ENCODE measurements at places on chromosomes 13 and 19.

DNA sequence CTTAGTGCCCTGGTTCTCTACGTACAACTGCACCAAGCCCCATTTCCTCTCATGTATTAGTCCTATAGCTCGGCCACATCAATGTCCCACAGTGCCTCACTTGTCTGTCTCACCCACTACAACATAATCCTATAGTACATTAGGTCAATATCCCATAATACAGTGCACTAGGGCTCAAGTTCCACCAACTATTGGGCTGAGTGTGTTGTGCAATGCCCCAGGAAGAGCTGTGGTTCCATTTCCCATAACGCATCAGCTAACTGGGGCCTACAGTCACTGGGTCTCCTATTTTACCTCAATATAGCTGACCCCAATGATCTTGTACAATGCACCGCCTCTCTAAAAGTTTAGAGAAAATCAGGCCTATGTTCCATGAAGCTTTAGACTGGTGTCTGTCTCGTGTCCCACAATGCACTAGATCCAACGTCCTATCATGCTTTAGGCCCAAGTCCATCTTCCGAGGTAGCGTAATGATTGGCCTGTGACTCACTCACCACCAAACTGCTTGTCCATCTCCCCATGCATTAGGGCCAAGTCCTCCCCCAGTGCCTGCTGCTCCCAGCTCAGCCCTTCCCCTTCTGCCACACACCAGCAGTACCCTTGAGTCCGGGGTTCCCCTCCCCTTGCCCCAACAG lies 21.8 kb downstream of the TSKS start:
- no peak for DNase-seq

- DNase-seq = no peak
Measured at GRCh38 chr19:45395821-45396617, 8.8 kb downstream of the PPP1R13L start.

GRCh38 chr19:3575260-3575741 lies 2.6 kb downstream of the HMG20B start:
- no peak for DNase-seq

DNA sequence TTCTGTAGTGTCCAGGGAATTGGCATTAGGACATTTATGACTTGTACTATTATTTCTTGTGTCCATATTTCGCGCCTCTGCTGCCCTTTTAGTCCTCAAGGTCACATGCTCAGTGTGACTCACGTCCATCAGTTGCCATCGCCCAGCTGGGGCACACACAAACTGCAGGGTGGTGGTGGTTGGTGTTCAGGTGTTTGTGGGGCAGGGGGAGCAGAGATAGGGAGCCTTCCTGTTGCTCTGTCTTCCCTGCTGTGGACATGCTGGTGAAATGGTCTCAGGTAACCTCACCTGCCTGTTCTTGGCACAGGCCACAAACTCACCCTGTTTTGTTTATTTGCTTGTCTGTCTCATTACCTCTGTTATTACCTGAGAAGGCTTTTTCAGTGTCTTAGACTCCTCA lies 22.4 kb downstream of the PRR12 start:
- no peak for DNase-seq

DNA sequence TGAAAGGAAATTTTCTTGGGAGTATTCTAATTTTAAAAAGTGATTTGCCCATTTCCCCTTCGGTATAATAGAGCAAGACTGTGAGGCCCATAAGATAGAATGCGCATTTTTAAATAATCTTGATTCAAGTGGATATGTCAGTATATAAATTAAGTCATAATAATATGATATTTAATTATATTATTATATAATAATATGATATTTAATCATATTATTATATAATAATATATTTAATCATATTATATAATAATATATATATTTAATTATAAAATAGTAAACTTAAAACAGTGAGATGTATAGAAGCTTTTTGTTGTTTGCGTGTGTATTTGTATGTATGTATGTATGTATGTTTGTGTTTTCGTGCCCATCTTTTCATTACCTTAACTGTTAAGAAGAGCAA lies 682.5 kb downstream of the PCDH9 start:
- DNase-seq = no peak

- no peak for DNase-seq
Measured at GRCh38 chr19:3184847-3185460, 776 bp upstream of the NCLN start.

- DNase-seq = no peak
Measured at GRCh38 chr13:97881556-97881955, 71.9 kb upstream of the IPO5 start.

DNA sequence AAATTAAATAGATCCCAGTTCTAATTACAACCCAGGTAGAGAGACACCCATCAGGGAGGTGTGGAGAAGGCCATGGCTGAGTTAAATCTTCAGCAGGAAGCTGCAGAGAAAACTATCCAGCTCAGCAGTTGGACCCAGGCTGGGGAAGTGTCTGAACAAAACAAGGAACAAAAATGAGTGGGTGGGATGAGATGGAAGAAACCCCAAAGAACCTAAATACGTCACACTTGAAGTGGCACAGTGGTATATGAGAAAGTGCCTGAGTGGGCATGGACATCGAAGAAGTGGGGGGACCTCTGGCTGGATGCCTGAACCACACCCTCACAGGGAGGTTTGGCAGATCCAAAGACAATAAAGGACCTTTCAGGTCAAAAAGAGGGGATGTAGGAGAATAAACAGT lies 3.5 kb upstream of the EPHX3 start:
- no peak for DNase-seq

DNA sequence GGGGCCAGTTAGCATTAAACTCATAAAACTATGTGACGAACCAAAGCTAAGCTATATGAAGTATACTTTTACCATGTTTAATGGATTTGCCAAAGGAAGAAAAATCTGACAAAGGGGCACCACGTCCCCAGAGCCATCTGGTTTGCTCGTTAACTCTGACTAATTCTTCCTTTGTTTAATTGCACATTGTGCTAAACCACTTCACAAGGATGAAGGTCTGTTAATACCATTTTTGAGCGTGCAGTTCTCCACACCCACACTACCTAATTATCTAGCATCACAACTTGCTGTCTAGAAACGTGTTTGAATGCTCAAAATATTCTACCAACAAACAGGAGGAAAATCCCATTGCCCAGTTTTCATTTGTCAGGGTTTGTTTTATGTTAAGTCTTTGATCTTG lies 74.8 kb downstream of the COL4A1 start:
- no peak for DNase-seq

- DNase-seq = no peak
Measured at GRCh38 chr13:77218274-77218673, 108.6 kb downstream of the MYCBP2 start.

- DNase-seq = no peak
Measured at GRCh38 chr13:72062566-72062965, 195.6 kb upstream of the DACH1 start.

Data from NCI-H2081 treated with DMSO at 0.1 percent for 48 hours (cell line).